ENCODE measurements at places on chromosomes 6 and 20.

DNA sequence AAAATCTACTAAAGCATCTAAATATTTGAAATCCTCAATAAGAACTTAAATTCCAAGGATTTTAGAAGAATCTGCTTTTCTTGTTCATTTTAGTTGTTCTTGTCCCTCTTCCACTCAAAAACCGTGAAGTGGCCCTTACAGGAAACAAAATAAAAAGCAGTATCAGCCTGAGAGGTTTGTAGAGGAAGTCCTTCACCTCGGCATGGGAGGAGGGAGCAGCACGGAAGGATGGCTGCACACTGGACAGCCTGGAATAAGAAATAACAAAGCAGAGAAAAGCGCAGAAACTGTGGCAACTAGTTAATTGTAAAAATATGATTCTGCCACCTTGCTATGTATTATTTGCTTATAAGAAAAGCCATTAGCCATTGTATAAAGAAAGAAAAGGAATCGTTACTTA is 46.1 kb downstream of the RALGAPA2 start:
- DNase-seq, result no peak

DNA sequence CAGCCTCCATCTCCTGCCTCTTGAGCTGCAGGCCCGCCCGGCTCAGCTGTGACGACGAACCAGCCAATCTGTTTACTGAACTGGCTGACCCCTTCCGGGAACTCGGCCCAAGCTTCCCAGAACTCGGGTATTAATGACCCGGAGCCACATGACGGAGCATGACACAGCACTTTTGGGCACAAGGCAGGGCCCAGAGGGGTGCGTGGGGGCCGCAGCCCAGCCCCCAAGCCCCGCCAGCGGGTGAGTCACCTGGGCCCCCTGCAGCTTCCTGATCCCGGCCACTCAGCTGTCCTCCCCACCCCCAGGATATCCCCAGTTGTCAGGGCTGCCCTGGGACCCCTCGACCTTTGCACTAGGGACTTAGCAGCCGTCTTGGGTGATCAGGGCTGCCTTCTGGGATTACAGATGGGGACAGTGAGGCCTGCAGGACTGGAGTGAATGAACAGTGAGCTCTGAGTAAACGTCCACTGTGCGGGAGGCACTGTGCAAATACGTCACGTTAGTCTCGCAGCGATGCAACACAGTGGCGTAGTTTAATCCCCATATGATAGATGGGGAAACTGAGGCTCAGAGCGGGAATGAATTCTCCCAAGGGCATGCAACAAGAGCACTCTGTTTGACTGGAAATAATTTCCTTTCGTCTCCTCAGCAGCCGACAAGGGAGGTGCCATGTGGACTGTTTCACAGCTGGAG is 102.1 kb downstream of the CEBPB start:
- DNase-seq, result peak; percentile 88

DNA sequence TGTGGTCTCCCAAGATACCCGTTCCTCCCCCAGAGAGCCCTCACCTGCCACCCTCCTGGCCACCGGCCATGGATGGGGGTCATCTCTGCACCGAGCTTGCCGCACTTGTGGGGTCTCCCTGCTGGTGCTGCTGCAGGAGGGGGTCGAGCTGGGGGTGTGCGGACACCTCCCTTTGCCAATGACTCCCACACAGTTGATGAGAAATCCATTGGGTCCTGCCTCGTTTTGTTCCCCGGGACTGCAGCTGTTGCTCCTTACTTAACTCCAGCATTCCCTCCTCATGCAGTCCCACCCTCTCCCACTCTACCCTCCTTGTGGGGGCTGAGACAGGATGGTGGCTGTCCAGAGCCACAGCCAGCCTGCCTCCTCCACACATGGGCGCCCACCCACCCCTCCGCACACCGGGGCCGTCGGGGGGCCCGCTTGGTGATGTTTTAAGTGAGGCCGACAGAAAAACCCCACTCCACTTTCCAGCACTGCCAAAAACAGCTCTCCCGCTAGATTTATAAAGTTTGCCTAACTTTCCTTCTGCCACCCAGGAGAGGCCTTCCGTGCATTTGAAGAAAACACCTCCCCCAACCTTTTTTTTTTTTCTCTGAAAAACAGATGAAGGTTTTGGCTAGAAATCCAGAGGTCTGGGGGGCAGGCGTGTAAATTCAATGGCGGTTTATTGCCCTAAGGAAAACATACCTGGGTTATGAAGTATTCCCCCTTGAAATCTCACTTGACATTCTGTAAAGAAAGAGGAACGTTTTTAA is 53.5 kb upstream of the APCDD1L start:
- DNase-seq, result no peak

DNA sequence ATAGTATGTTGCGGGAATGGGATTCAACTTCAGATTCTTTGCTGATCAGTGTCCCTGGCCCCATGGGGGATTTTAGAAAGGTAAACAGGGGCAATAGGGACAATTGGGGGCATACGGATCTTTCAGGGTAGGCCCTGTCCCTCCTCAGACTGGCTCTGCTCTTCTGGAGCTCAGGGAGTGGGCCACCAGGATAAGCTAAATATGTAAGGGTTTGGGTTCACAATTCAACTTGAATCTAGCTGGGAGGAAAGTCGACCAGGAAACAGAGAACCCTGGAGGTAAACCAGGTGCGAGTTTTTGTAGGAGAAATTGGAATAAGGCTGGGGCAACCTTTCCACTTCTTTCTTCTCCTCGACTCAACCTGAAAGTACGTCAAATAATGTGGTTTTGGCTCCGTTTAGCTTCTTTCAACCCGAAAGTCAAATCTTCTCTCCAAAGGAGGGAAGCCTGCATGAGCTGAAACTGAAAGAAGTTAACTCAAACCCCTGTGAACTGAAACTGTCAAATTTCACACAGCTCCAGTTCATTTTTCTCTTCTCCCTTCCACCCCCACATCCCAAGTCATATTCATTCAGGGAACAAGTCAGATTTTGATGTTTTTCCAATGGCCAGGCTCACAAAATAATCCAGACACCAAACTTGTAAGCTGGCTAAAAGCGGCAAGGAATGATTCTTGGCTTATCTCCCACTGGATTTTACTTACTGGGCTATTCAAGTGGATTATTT is 278.2 kb downstream of the CLIC5 start:
- no peak for DNase-seq

DNA sequence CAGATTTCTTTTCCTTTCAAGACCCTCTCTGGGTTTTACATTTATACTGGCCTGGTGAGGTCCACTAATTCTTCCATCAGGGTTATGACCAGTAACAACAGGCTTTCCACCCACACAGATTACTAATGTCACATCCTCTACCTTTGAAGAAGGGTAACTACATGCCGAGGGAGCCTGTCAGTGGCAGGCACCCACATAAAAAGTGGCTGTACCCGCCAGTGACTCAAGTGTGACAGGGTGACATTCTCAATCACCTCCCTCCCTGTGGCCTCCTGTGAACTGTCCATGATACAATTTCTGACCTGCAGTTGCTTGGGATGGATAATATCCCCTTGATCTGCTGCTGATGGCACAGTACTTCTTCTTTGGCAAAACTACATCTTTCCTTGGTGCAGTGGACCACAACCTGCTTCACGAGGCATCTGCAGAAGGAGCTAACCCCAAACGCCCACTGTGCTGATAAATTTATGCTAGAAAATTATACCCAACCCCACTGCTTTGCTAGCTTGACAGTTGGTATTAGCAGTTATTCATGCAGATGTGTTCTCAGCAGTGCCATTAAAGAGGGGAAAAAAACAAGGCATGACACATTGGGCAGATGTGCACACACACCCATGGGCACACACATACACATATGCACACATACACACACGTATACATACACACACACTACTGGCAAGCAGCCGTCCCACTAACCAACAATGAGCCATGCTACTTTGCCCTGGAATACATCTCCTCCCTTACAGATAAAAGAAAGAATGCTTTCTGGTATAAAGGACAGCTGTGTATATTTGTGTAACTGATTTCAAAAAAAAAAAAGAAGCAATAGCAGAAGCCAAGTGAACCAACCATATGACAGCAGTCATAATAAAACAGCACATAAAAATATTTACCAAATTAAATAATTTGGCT is 20.8 kb downstream of the GFOD1 start:
- DNase-seq, result no peak

DNA sequence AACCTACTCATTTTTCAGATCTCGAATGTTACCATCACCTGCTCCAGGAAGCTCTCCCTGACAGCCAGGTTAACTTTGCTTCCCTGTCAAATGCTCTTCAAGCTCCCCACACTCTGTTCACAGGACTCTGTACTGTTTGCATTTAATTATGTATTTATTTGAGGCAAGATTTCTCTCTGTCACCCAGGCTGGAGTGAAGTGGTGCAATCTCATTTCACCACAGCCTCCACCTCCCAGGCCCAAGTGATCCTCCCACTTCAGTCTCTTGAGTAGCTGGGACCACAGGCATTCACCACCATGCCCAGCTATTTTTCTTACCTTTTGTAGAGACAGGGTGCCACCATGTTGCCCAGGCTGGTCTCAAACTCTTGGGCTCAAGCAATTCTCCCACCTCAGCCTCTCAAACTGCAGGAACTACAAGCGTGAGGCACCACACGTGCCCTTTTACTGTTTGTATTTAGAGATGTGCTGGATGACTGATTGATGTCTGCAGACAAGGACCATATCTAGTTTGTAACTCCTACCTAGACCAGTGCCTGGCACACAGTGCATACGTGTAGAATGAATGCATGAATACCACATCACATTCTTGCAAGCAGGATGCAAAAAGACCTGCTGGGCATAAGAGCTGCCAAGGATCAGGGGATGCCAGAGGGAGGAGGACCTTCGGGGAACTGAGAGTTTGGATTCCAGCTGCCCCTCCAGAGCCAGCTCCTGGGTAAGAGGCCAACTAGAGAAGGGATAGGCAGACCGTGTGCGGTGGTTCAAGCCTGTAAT is 15.6 kb upstream of the CBFA2T2 start:
- DNase-seq, result no peak

- no peak for DNase-seq
Measured at GRCh38 chr6:158011478-158011920, 29.8 kb downstream of the SYNJ2 start.

DNA sequence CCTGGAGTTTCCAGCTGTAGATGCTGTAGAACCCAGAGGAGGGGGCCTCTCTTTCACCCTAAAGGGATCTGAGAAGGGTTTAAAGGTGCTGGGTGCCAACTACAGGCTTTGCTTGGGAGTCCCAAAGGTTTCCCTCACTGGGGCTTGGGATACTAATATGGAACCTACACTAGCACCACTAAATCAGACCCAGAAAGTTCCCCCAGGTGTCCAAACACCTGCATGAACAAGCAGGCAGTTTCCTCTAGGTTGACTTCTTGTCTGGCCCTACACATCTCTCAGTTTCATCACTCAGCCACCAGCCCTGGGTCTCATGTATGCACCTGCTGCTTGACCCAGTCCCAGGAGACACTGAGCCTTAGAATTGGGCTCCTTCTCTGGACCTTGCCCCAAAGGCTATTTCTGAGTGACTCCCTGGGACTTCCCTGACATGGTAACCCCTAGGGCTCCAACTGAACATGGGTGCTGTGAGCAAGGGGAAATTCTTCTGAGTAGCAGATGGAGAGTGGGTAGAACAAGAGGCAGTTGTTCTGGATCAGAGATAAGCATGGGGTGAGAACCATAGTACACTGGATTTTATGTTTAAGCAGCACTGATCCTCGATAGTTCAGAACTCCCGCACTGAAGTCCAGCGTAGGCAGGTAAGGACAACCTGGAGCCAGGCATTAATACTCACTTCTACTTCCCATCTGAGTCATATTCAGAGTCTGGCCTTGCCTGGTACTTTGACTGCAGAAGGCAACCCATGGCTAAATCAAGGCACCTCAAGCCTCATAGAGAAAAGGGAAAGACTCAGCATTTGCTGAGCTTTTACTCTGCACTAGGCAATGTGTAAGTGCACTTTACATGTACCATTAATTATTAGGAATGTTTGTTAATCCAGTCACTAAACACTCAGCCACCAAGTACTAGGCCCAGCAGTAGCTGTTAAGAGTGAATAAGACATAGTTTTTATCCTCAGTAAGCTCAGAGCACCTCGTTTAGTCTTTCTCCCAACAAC is 16.8 kb downstream of the BCL2L1 start:
- no peak for DNase-seq

- DNase-seq, result no peak
Measured at GRCh38 chr20:44997171-44997570, 30.9 kb downstream of the STK4 start.

- DNase-seq, result no peak
Measured at GRCh38 chr6:164897523-164898235, 411.7 kb downstream of the C6orf118 start.

DNA sequence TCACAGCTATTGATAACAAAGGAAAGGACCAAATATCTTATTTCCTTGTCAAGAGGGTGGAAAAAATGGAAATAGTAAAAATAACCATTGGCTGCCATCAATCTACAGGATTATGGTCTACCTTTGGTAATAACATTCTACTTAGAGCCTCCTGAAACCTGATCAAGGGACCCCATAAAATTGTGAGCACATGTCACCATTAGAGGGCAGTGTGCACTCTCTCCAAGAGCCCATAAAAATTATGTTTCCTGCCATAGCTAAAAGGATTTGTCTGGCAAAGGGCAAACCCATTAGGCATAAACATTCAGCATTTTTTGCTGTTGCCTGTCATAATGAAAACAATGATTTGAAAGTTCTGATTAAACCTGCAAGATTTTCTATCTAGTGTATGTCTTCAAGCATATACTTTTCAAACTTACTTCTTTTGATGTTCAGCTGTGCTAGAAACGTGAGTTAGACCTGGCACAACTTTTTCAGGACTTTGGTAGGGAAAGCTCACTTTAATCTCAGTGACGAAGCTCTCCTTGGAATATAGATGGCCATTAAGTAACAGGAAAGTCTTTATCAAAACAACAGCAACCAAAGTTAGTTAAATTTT is 120.7 kb upstream of the ZFP64 start:
- peak; percentile 96 for DNase-seq

DNA sequence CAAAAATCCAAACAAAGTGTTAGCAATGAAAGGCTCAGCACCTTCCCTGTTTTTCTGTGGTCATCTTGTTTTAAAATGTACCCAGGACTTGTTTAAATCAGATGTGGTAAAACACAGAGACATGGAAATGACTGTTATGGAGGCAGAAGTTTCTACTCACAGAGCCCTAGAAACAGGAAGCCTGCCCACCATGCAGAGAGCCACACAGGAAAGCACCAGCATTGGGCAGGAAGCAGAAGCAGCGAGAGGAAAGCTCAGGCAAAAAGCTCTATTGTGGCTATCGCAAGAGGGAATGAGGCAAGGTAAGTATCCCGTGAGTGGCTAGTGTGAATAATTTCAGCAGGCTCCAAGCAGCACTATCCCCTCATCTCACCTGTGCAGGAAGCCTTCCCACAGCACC is 42.8 kb downstream of the GPR6 start:
- DNase-seq, result no peak

- no peak for DNase-seq
Measured at GRCh38 chr20:10255846-10256245, 37.2 kb downstream of the SNAP25 start.

All from HS-5 (cell line).